ENCODE measurements at places on chromosomes 13 and 19.

DNA sequence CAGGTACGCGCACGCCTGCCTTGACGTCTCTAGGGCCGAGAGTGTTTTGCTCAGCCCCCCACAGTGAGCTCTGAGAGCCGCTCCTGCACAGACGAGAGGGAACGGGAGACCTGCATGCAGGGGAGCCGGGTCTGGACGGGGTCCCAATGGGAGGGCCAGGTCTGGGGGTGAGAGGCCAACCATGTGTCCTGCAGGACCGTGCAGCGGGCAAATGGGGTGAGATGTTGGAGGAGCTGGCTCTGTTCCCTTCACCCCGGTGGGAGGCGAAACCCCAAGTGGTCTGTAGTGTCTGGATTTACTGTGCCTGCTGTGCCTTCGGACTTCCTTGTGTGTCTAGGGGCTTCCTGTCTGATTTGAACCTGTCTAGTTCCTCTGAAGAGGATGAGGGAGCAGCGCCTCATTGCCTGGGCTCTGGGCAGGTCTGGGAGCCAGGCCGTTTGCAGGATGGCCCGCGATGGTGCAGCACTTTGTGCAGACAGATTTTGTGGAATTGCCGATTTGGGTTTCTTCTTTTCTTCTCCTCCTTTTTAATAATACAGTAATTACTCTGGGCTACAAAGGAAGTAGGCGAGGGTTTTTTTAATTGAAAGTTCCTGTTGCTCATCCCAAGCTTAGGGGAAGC is 2.1 kb downstream of the CSNK1G2 start:
- DNase-seq, result no peak

GRCh38 chr13:97307882-97308624 is 85.9 kb downstream of the MBNL2 start:
- DNase-seq, result no peak

GRCh38 chr13:25136880-25137787 is 35.0 kb downstream of the AMER2 start:
- no peak for DNase-seq

DNA sequence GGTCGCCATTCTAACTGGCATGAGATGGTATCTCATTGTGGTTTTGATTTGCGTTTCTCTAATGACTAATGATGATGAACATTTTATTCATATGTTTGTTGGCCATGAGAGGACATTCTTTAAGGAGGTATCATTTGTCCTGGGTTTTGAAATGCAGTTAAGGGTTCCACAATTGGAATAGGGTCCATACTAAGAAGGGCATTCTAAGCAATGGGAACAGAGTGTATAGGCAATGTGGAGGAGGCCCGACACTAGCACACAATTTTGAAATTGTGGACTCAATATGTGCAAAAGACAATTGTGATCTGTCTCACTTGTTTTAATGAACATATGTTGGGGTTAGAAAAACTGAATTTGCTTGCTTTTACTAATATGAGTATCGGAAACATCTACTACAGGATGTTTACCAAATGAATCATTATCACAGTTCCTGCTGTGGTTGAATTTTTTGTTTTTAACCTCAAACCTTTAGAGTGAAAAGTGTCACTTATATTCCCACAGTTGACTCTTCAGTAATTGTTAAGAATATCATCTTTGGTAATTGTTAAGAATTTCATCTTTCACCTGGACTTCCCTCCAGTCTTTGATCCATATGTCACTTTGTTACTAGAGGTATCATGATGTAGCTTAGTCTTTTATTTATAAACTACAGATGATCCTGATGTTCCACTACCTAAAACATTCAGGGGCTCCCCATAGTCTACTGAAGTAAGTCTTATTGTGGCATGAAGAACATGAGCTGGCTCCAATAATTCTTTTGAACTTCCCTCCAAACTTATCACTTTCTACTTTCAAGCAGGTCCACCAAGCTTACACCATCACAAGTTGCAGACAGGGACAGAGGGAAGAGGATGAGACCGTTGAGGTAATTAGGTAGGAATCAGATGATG is 109.7 kb upstream of the KLF12 start:
- peak; percentile 21 for DNase-seq

DNA sequence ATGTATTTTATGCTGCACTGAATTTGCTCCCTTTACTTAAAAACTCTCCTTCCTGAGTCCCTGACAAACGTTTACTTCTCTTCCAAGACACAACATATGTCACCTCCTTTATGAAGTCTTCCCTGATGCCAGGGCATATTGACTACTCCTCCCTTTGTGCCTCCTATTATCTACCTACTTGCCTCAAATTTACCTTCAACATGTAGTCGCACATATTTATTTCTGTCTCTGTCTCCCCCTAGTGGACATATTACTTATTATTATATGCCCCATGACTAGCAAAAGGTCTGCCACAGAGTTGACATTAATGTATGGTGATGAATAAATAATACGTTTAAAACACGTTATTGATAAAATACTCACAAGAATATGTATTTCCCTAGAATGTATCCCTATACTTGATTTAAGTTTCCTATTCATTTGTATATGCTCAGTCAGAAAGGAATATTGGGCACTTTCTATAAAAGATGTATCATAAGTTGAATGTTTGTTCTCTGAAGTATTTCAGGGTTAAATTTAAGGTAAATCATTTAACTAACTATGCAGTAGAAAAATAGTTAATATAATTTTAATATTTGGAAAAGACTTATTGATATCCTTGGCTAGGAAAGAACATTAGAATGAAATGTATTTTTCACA is 250.3 kb upstream of the ATXN8OS start:
- no peak for DNase-seq

DNA sequence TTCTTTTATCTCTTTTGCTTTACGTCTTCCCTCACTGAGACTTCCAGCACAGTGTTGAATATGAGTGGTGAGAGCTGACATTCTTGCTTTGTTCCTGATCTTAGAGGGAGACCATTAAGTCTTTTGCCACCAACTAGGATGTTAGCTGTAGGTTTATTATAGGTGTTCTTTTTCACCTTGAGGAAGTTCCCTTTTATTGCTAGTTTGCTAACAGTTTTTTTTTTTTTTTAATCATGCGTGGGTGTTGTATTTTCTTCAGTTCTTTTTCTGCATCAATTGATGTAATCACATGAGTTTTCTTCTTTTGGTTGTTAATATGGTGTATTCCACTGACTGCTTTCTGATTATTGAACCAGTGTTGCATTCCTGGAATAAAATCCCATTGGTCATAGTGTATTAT is 21.1 kb downstream of the AP1M1 start:
- DNase-seq, result no peak

GRCh38 chr13:41418027-41418426 is 39.3 kb upstream of the RGCC start:
- no peak for DNase-seq

DNA sequence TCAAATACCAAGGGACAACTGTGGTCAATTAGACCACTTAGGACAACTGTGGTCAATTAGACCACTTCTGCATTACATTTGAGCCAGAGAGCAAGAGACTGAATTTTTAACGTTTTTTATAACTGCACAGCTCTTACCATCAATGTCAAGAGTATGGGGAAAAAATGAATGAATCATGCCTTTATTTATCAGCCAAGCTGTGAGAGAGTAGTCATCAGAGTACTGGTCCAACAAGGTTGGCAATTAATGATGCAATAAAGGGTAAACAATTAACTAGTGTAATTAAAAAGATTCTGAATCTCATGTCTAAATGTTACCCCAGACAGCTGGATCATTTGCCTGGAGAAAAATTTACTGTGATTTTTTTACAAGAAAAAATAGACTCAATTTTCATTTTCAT is 381.1 kb downstream of the LIG4 start:
- DNase-seq, result no peak

- no peak for DNase-seq
Observed at GRCh38 chr13:97448503-97449251, 14.7 kb downstream of the RAP2A start.

DNA sequence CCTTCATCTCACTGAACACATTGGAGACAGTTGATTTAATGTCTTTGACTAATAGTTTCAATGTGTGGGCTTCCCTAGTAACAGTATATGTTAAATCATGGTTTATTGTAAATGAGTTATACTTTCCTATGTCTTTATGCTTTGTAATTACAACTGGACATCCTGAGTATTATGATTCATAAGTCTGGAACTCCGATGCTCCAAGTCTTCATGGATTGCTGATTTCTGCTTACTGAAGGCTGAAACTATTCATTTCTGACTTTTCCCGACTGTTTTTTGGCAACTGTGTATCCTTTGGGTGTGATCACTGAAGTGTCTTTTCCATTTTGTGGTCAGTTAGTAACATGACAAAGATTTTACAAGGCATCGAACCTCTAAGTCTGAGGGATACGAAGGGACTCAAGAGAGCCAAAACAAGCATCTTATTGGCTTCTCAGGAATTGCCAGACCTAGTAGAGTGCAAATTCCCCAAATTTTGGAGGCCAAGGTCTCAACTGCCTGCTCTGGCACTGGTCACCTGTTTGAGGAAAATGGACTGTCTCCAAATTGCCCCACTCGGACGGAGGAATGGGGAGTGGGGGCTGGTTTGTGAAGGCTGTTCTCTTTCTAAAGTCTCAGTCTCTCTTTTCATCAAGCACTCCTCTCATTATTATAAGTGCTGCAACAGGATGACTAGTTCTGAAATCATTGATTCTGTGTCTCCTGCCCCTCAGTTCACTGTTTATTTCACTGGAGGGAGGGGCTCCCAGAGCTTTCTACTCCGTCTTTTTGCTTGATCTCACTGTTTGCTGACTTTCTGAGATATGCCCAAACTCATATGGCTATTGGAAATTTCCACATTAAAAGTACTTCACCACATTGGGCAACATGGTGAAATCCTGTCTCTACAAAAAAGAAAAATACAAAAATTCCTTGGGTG is 20.2 kb upstream of the CD70 start:
- no peak for DNase-seq

DNA sequence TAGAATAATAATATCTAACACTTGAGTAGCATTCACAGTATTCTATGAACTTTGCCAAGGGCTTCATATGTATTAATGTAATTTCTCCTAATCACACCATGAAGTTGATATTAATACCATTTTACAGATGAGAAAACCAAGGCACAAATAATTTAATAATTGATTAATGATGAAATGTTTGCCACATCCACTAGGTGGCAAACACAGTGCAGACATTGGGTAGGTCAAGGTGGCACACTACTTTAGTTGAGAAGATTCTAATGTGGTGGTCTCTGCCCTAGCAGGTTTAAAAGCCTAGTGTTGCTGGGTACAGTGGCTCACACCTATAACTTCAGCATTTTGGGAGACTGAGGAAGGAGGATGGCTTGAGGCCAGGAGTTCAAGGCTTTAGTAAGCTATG is 412.4 kb downstream of the SUCLA2 start:
- no peak for DNase-seq

GRCh38 chr19:30896554-30896953 is 452.7 kb downstream of the TSHZ3 start:
- no peak for DNase-seq

GRCh38 chr19:29247872-29248271 is 34.9 kb upstream of the UQCRFS1 start:
- DNase-seq, result no peak

All from effector memory CD8-positive, alpha-beta T cell (primary cell).